ENCODE measurements at places on chromosomes 4 and X. TPM values are rescaled to one million over a fixed set of nuclear protein-coding genes. Genes with fewer than 3 reads are reported as not detected.

DNA sequence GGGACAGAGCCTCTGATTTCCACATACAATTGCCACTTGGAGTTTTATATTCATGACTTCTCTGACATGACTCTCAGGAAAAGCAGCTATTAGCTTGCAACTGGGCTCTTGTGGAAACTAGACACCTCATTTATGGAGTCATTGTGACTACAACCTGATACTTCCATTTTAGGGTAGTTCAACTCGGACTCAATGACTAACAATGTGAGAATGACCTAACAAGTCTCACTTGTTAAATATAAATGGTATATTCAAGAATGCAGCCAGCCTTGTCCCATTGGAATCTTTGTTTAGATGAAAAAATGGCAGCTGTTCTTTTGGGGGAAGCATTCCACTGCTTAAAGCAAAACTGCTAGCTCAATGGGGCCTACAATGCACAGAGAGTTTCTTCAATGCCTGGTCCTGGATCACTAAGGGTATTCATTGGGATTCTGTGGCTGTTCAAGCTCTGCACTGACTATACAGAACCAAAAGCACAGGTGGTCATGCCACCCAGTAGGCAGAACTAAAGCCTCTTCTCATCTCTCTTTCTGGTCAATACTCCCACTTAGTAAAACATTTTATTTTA lies 36.5 kb upstream of the GLRA3 start:
- DNase-seq, result no peak

- DNase-seq, result no peak
Observed at GRCh38 chr4:140790171-140790570, 34.0 kb upstream of the TBC1D9 start.

- DNase-seq, result no peak
Observed at GRCh38 chrX:19629541-19629940, 114.2 kb upstream of the MAP3K15 start.

Gene TLR1
- total RNA-seq, result not detected

Gene NEUROG2
- not detected for total RNA-seq

DNA sequence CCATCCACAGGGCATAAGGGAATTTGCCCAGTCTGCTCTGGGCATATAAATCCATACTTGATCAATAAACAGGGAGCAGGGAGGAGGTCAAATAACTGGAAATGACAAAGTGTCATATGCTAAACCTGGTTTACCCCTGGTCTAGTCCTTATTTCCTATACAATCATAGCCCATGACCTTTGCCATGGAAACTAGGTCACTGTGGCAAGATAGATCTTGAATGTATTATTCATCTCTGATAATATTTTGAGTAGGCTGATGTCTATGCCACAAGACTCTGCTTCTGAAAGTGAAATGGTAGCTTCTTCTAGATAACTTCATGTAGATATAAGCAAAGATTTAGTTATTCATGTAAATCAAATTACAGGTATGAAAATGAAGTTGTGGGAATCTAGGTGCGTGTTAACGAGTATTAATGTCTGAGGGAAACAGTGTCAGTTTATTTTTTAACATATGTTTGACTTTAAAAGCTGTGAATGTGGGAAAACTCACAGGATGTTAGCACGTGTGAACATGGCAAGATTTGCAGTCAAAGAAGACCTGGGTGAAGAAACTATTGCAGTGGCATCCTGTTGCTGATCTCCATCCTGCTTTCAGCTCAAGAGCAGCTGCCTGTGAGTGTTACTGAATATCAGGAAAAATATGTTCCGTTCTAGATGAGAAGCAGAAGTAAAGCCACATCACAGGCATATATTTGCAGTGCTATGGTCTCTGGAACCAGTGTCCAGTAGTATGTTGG lies 81.8 kb upstream of the NDP start:
- DNase-seq, result no peak

DNA sequence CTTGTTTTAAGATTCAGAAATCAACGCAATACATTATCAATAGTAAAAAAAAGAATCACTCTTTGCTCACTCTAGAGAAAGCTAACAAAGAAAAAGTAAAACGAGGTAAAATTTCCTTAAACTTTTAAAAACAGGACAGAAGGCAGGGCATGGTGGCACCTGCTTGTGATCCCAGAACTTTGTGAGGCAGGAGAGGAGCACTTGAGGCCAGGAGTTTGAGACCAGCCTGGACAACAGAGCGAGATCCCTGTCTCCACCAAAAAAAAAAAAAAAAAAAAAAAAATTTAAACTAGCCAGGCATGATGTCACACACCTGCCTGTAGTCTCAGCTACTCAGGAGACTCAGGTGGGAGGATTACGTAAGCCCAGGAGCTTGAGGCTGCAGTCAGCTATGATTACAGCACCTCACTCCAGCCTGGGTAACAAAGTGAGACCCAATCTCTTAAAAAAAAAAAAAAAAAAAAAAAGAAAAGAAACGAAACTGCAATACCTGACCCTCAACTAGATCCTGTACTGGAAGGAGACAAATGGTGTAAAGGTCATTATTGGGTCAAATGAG lies 3.5 kb downstream of the CCNI start:
- peak; percentile 59 for DNase-seq

- no peak for DNase-seq
Observed at GRCh38 chrX:38574858-38575257, 13.5 kb downstream of the TSPAN7 start.

Gene SPACA5
- not detected for total RNA-seq

Gene ADRA2C
- 11.7 TPM for total RNA-seq

GRCh38 chrX:51395810-51396728 lies 63.4 kb downstream of the NUDT10 start:
- DNase-seq, result no peak

Gene CDS1
- 18.1 TPM for total RNA-seq

- no peak for DNase-seq
Observed at GRCh38 chr4:2832309-2832980, 11.2 kb upstream of the ADD1 start.

Gene RAB39B
- 0.23 TPM for total RNA-seq

Gene JADE1
- total RNA-seq, result 30.2 TPM

Gene CENPI
- 21.1 TPM for total RNA-seq

Gene SMARCA1
- total RNA-seq, result 36.0 TPM

DNA sequence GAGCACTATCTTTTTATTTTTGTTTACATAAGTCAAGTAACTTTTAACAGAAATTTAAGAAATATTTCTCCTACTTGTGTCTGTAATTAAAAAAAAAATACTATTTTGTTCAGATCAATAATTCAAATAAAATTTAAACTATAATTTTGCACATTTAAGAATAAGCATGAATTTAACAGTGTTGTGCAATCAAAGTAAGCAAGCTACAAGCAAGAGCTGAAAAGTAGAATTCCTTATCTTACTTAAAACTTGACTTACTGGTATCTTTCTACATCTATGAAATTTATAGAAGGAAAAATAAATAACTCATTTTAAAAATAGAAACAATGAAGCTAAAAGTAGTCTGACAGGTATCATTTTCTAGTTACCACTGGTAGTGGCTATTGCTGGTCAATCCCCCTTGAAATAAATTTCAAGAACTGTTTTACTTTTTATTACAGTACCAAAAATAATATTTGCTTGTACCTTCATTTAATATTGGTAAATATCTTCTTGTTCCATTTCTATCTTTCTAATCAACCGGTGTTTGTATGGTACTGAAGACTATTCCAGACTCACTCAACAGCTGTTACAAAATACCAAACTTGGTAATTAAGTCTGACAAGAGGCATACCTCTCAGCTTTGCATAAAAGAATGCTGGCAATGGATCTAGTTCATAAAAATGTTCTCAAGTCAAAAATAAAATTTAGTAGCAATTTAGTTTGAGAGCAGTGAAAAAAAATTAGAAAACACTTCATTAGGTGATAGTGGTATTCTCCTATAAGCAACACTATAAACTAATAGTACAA lies 62.2 kb downstream of the NOCT start:
- no peak for DNase-seq

GRCh38 chr4:168453146-168453545 lies 27.1 kb downstream of the DDX60L start:
- DNase-seq, result no peak

DNA sequence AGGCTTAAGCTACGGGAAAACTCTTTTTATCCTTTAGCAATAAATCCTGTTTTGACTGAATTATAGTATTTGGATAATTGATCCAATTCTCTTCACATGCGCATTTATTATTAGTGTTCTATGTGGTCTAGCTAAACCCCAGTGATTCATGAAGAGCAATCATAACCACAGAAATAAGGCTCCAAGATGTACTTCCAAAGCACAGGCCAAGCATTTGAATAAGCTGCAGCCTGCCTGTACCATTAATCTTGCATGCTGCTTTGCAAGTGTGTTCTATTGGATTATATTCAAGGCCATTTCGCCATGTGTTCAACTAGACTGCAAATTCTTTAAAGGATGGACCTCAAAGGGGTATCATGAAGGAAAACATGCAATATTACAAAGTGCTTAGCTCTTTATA lies 385.2 kb upstream of the FAT1 start:
- DNase-seq, result no peak

DNA sequence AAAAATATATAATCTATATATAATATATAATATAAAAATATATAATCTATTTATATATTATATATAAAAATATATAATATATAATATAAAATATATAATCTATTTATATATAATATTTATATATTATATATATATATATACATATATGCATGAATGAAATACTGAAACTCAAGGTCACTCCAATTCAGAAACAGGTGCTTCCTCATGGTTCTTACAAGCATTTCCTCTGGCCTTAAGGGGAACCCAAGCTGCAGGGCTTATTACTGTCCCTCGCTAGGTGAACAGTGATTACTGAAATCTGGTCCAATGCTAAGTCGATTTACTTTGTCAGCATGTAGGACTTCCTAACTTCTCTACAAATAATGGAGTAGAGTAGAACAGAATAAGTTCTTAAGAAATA lies 174.3 kb downstream of the GPM6A start:
- no peak for DNase-seq

Gene EMCN
- total RNA-seq, result not detected

DNA sequence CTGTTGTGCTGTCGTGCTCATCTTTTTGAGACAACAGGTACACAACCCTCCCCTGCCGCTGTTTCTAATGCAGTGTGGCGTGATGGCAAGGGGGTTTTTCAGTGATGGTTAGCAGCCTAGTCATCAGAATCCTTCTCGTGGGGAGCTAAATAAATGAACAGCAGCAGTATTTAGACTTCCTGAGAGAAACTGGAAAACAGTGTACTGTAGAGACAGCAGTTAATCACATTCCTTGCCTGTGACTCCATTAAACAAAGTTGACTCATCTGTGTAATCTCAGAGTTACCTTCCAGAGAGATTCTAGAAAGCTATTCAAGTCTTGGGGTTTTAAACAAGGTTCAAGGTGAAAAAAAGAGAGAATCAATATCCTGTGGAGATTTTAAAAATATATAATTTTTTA lies 1753.2 kb upstream of the PCDH7 start:
- no peak for DNase-seq

DNA sequence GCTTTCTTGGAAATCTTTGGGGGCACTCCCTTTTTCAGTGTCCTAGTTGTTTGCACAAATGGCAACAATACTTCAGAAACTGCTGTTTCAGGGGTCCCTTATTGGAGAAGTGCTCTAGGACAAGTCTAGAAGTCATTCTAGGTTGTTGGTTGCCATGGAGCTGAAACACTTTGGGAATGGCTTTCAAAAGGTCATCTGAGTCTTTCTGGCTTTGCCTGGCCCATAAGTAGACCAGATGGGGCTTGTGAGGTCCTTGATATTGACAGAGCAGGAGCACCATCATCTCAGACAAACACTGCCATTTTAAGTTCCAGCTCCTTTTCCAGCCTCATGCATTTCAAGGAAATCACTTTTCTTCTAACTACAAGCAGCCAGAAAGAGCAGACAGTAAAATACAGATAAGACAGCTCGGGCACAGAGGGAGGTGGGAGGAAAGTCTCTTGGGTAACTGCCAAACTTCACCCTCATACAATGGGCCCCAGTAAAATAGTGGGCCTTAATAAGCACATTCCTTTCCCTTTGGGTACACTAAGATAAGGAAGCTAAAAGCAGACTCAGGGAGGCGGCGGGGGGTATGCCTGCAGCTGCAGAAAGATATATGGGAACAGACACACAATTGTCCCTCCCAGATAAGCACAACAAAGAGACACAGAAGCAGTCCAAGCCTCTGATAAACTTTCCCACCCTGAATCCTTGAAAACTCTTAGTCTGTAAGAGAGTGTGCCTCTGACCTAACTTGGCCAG lies 8.5 kb upstream of the NXF3 start:
- peak; percentile 36 for DNase-seq

DNA sequence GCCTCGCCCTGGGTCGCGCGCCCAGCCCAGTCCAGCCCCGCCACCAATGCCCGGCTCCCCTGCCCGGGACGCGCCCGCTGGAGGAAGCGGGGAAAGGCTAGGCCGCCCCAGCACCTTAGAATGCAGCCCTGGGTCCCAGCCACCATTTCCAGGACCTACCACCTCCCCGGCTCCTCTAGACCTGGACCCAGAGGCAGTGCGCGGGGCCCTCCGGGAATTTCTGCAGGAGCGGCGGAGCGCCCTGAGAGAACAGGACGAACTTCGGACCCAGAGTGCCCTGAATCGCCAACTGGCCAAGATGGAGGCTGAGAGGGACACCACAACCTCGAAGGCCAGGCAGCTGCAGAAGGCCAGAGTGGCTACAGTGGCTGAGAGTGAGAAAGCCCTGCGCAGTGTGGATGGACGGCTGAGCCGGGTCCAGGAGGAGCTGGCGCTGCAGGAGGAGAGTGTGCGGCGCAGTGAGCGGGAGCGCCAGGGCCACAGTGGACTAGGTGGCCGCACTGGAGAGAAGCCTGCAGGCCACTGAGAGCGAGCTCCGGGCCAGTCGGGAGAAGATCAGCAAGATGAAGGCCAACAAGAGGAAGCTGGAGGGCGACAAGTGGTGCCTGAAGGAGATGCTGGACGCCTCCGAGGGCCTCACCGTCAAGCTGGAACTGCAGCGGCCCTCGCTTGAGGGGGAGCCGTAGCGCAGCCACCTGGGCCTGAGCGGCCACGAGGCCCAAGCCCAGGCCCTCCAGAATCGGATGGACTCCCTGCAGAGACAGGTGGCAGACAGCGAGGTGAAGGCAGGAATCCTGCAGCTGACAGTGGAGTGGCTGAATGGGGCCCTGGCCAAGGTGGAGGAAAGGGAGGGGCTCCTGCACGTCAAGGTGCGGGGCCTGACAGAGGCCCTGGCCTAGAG lies 15.5 kb downstream of the SMIM10L2A start:
- DNase-seq, result no peak

Gene TMEM185A
- total RNA-seq, result 17.1 TPM

DNA sequence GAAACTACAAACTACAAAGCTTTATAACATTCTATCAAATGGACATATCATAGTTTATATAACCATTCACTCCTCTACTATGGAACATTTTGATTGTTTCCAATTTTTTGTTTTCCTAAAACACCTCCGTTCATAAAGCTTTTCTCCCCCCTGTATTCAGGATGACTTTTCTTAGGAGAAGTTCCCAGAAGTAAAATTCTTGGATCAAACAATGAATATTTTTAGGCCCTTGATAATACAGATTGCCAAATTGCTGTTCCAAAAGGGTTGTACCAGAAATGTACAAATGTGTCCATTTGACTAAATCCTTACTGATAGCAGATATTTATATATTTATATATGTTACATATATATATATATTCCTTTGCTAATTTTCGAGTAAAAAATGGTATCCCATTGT lies 77.8 kb downstream of the GPC3 start:
- no peak for DNase-seq

Gene SERPINA7
- not detected for total RNA-seq

All from Caco-2 (cell line).